Activated CD4-positive, alpha-beta T cell treated with anti-CD3 and anti-CD28 coated beads, Interleukin-10, Interleukin-2, amounts not matched to agents 100 ng/mL and 50 ng/mL, durations not matched to agents 16 hours and 8 hours (primary cell): ENCODE measurements at places on chromosomes 2 and 18.

GRCh38 chr2:20501974-20502373 lies 55.1 kb downstream of the RHOB start:
- DNase-seq, result no peak

DNA sequence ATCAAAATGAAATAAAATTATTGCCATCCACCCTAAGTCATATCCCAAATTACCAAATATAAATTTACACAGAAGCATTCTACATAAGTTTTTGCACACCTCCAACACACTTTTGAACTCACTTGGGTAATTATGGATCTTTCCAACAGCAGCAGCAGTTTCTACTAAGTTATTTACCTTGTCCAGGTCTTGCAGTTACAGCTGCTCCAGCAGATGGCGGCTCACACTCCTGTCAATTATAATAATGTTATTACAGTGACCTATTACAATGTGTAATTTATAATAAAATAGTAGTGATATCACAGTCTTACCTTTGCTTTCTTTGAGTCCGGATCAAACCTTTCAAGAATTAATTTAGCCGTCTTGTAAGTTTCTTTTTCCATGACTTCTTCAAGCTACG lies 37.9 kb downstream of the LNPK start:
- no peak for DNase-seq

GRCh38 chr2:240319221-240319854 lies 116.1 kb upstream of the GPC1 start:
- no peak for DNase-seq

DNA sequence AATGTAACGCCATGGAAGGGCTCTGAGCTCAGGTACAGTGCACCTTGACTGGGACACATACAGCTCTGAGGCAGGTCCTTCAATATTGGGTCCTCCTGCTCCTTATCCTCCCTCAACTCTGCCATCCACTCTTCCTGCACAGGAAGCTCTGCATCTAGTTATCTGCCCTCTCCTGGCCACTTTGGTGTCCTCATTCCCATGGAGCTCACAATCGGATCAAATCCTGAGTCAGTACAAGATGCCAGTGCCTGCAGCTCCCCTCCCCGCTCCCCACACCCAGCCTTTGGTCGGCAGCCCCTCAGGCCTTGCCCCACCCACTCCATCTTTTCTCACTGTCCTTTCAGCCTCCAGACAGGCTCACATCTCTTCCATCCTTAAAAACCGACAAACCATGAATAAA lies 58.0 kb downstream of the LRRFIP1 start:
- DNase-seq, result no peak

- DNase-seq, result peak; percentile 90
Observed at GRCh38 chr2:173048897-173049661, 26.6 kb upstream of the MAP3K20 start.

- DNase-seq, result no peak
Observed at GRCh38 chr2:168434146-168434545, 21.9 kb upstream of the CERS6 start.

GRCh38 chr2:214630402-214631045 lies 179.0 kb downstream of the BARD1 start:
- DNase-seq, result no peak

DNA sequence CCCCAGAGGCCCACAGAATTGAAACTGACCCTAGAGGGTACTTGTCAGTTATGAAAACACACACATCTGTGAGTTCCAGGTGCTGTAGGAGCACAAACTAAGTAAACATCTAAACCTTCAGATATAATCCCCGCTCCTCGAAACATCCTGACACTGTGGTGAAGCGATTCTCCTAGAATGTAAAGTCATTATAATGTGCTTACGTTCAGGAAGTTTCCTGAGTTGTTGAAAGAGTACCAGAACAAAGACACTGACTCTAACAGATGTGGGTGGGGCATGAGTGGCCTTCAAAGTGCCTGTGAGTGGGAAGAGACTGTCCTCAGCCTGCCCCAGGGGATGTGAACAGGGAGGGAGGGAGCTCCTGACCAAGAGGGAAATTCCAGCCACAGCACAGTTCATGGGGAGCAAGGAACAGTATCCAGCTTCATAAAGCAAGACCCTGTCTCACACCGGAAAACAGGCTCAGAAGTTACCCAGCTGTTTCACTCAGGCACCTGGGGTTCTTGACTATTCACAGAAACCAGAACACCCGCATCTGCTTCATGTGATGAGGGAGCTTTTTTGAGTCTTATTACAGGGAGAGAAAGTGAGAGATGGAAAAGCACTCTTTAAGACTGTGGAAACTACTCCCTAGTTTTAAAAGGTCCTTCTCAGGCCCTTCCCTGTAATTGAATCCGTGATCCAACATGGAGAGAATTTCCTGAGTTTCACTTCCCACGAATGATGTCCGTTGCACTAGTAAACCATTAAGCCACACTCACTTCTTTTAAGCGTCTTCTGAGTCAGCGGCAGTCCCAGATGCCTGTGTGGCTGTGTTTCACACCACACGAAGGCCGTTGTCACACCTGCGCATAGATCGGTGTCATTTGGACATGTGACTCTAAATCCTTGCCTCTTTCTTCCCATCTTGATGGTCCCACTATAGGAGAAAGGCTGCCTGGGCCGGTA lies 88.6 kb upstream of the EML6 start:
- no peak for DNase-seq

- DNase-seq, result no peak
Observed at GRCh38 chr18:13440277-13441248, 222.0 kb downstream of the LDLRAD4 start.

- DNase-seq, result no peak
Observed at GRCh38 chr2:229153951-229154350, 117.1 kb downstream of the PID1 start.

- no peak for DNase-seq
Observed at GRCh38 chr2:165682546-165682945, 111.5 kb downstream of the GALNT3 start.

- DNase-seq, result no peak
Observed at GRCh38 chr2:37881397-37881796, 43.7 kb upstream of the RMDN2 start.

DNA sequence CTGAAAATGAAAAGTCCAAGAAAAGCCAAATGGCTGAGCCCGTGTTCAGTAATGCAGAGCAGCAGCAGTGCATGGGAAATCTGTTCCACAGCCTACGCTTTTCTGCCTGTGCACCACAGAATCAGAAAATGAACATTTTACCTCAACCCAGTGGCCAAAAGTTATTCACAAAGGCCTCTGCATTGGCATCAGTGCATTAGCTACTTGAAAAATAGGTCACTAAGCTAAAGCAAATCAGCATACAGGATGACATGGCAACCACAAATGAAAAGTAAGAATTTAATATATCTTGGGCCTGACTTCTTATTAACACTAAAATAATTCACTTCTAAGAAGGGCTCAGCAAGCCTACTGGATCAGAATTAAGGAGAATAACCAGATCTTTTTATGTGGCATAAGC lies 1145.3 kb upstream of the CHAC2 start:
- DNase-seq, result no peak

DNA sequence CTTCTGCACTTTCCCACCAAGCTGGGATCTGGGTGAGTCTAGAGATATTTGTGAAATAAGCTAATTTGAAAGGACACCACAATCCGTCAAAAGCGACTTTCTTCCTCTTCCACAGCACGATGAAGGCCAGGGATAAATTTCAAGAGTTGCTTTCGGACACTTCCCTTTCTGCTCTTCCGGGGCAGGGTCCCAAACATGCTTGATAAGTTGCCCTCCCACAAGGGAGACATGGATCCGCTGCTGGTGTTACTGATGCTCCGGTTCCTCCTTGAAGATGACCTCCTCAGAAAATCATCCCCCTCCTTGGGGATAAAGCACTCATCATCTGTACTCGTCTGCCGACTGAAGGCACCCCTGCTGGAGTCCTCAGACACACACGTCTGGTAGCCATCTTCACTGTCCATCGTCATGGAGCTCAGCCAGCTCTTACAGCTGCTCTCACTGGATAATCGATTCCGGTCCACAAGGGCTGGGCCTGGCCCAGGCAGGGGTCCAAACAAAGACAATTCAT lies 28.2 kb downstream of the CYTIP start:
- DNase-seq, result no peak

DNA sequence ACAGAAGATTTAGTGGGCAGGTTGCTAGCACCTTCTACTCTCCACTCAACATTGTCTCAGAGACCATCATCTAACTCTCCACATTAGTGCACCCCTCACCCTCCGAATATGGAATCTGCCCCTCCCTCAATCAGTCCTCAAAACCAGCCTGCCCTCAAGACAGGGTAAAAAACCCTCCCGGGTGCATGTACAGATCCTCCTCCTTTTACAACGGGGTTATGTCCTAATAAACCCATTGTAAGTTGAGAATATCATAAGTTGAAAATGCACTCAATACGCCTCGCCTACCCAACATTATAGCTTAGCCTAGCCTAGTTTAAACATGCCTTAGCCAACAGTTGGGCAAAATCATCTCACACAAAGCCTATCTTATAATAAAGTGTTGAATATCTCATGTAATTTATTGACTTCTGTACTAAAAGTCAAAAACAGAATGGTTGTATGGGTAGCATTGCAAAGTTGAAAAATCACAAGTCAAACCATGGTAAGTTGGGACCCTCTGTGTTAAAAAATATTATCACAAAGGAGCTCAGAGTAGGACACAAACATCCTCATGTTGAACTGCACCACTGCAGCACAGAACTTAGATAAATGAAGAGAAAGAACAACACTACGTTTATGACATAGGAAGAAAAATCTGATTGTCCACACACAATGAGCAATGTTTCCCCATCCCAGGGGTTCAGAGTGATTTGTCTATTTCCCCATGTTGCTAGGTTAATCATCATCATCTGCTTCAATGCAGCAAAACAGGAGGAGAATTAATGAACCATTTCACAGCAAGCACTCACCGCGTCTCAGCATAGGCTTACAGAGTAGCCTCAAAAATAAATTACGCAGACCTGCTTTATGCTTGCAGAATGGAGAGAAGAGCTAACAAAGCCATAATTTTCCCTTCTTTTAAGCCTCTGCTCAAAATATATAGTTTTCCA lies 184.1 kb upstream of the ARL4C start:
- no peak for DNase-seq

DNA sequence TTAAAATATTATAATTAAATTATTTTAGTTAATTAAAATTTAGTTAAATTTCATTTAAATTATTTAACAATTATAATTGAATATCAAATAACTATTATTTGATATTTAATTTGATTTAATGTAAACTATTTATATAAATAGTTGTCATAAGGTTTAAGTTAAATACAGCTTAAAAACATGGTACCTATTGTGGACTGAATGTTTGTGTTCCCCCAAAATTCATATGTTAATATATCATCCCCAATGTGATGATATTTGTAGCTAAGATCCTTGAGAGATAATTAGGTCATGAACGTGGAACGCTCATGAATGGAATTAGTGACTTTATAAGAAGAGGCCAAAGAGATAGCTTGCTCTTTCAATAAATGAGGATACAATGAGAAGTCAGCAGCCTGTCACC lies 505.7 kb upstream of the LRATD1 start:
- no peak for DNase-seq

GRCh38 chr18:37534627-37535026 lies 31.0 kb downstream of the CELF4 start:
- DNase-seq, result no peak

GRCh38 chr2:128543646-128544045 lies 225.0 kb upstream of the HS6ST1 start:
- DNase-seq, result no peak

GRCh38 chr2:151043484-151043883 lies 218.2 kb downstream of the RBM43 start:
- no peak for DNase-seq

- peak; percentile 44 for DNase-seq
Observed at GRCh38 chr2:205077159-205077558, 531.9 kb downstream of the PARD3B start.

DNA sequence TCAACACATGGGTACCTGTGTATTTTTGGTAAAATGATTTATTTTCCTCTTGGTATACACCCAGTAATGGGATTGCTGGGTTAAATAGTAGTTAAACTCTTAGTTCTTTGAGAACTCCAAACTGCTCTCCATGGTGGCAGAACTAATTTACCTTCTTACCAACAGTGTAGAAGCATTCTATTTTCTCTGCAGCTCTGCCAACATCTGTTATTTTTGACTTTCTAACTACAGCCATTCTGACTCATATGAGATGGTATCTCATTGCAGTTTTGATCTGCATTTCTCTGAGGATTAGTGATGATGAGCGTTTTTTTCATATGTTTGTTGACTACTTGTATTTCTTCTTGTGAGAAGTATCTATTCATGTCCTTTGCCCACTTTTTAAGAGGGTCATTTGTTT lies 180.6 kb downstream of the FSIP2 start:
- DNase-seq, result no peak
